ENCODE measurements at places on chromosomes 1 and 21.

GRCh38 chr1:12778061-12778460 is 4.5 kb downstream of the PRAMEF12 start:
- DNase-seq = peak; percentile 1

- DNase-seq = no peak
Observed at GRCh38 chr1:111948209-111949171, 41.0 kb downstream of the KCND3 start.

DNA sequence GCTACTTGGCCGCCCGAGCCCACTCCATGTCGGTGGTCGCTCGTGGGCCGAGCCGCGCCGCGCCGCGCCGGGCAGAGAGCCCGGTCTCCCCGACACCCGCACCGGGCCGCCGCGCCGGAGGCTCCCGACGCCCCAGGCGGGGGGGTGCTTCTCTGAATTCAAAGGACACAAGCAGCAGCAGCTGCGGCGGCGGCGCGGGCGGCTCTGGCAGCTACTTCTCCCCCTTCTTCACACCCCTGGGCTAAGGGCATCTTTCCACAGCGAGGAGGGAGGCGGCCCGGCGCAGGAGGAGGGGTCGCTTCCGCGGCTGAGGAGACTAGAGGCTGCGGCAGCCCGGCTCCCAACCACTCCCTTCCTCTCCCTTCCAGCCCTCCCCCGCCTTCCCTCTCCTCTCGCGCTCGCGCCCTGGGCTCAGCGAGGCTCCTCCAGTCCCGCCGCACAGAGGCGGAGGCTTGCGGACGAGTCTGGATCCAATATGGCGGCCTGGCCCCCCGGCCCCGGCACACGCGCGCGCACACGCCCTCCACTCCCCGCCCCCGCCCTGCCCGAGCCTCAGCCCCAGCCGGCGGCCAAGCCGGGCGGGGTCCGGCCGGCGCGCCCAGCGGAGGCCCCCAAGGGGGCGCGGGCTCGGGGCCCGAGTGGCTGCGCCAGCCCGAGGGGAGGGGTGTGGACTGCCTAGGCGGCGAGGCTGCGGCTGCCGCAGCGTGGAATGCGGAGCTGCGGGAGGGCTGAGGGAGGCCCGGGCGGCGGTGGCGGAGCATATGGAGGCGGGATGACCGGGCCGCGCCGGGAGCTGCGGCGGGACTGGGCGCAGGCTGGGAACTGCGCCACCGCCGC is at the start of gene CDC42BPA:
TSS of gene CDC42BPA (minus strand) at position 477 of the 837 bp plus-strand sequence. CDS start 1,310 bp downstream, outside the sequence.
- DNase-seq = peak; percentile 51

- no peak for DNase-seq
Observed at GRCh38 chr1:189289346-189289745, 1188.3 kb downstream of the BRINP3 start.

GRCh38 chr1:24849672-24850295 is 80.3 kb downstream of the RUNX3 start:
- peak; percentile 29 for DNase-seq

- no peak for DNase-seq
Observed at GRCh38 chr1:231990388-231990787, 363.8 kb downstream of the DISC1 start.

GRCh38 chr1:178634445-178634844 is 90.6 kb upstream of the RALGPS2 start:
- DNase-seq = no peak

- no peak for DNase-seq
Observed at GRCh38 chr1:239719642-239720258, 333.4 kb downstream of the CHRM3 start.

DNA sequence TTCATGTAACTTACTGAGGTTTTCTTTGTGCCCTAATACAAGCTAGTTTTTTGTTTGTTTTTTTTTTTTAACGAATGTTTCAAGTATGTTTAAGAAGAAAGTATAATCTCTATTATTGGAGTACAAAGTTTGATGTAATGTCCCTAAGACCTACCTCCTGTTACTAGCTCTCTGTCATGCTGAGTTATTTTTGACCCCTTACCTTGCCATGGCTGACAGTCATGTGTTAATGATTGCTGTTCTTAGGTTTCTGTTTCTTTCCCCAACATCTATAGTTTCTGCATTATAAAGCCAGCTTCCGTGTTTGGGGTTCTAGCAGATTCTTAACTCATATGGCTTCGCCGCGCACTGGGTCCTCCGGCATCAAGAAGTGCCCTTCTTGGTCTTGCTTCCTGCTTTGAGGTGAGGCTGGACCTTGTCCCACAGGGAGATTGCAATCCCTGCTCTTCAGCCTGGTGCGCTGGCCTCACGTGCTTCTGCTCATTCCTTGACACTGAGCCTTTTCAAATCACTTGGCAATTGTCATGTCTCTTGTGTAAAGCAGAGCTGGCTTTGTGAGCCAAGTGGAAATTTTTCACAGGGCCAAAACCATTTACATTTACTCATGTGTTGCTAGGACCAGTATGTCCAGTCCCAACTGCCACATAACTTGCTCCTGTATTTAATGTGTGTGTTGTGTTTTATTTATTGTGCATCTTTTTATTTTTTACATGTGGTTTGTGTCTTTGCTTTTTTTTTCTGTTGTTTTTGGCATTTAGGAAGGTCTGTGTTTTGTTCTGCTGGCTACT is 135.0 kb upstream of the COL6A1 start:
- no peak for DNase-seq

DNA sequence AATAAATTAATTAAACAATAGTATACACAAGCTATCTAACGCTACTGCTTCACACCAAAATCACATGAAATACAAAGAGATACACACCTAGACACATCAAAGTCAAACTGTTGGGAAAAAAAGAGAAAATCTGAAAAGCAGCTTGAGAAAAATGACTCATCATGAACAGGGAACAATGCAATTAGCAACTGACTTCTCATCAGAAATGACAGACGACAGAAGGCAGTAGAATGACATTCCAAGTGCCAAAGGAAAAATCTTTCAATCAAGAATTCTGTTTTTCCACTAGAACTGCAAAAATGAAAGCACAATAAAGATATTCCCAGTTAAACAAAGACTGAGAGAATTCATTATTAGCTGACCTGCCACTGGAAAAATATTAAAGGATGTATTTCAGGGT is 57.2 kb downstream of the CAPN9 start:
- no peak for DNase-seq

- no peak for DNase-seq
Observed at GRCh38 chr1:28534671-28535070, 18.2 kb upstream of the TRNAU1AP start.

DNA sequence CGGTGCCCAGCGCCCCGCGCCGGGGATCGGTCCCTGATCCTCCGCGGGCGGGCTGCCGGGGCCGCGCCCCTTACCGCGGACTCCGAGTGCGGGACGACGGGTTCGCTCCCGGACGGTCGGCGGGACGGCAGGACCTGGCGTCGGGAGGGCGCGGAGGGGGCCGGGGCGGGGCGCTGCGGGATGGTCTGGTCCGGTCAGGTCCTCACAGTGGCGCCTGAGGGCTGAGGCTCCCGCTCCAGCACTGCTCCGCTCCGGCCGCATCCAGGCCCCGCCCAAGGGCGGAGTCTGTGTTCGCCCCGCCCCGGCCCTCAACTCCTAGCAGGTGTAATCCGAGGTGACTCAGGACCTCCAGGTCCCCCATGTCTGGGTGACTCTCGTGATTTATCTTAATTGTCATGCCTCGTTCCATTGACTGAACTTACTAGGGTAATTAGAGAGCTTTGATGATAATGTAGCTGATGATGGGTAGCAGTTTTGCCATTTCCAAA is at the start of gene RAB3B:
TSS of gene RAB3B (minus strand) at position 223 of the 488 bp plus-strand sequence. CDS start 13,583 bp downstream, outside the sequence.
- DNase-seq = peak; percentile 81

DNA sequence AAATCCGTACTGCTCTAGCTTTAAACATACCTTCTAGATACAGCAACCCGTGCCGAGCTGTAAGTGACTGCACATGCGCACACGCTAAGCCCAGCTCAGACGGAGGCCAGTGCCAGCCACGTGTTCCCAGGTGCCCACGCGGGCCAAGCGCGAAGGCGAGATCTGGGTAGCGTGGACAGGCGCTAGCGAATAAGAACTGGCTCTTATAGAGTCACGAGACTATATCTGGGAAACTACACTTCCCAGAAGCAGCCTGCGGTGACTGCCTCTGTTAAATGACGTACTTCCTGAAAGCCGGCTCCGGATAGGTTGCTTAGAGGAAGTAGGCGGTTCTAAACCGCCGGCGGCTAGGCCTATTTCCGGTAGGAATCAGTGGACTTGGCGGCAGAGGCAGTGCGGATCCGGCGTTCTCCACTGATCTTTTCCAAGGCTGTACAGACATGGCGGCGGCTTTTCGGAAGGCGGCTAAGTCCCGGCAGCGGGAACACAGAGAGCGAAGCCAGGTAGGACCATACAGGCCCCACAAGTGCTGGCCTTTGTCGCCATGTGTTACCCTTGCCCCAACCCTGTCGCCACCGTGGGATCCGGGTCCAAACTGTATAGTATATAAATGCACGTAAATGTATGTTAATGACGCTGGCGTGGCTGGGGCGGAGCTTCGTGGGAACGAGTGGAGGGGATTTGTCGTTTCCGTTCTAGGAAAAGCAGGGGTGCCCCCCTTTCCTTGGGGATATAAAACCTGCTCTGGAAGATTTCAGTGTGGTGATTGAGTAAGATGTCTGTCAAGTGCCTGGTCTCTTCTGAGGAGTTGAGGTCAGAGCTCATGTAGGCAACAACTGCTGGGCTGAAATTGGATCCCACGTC is at the start of gene UTP11:
TSS of gene UTP11 (plus strand) at position 372 of the 864 bp plus-strand sequence. CDS start at position 441, 69 bp downstream.
- DNase-seq = peak; percentile 95

- DNase-seq = no peak
Observed at GRCh38 chr21:24939291-24939690, 668.0 kb downstream of the MRPL39 start.

DNA sequence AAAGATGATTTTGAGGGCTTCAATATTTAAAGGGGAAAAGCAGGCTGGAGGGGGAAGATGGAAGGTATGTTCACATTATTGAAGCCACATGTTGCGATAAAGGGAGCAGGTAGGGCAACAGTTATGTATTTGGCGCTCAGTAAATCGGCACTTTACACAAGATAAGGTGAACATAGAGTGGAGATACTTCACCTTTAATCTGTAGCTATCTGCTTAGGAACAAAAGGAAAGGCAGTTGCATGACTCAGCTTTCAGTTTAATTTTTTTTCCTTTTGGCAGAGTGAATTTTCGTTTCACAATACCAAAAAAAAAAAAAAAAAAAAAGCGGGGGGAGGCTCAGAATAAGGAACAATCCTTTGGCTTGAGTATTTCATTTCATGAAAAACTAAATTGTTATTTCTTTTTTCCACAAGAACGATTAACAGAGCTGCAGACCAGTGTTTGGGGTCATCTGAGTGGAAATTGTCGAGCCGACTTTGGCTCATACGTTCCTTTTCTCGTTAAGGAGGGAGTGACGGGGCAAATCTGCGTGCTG is 1.1 kb upstream of the COQ8A start:
- no peak for DNase-seq

DNA sequence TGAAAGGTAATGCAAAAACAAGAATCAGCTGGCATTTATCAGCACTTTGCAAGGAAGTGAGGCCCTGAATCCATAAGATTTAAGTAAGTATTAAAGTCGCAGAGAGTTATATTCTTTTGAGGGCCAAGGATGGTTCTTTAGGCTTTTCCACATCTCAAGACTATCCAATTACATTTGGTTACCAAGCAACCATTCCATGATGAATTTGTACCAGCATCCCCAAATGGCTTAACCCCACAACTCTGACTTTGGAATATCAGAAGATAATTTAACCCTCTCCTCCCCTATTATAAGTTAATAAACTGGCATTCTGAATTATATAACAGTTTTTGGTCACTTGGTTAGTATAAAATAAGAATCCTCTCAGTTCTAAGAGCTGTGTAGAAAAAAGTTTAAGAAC is 2.8 kb downstream of the PHTF1 start:
- no peak for DNase-seq

GRCh38 chr1:41611932-41612450 is 127.5 kb upstream of the EDN2 start:
- DNase-seq = no peak

DNA sequence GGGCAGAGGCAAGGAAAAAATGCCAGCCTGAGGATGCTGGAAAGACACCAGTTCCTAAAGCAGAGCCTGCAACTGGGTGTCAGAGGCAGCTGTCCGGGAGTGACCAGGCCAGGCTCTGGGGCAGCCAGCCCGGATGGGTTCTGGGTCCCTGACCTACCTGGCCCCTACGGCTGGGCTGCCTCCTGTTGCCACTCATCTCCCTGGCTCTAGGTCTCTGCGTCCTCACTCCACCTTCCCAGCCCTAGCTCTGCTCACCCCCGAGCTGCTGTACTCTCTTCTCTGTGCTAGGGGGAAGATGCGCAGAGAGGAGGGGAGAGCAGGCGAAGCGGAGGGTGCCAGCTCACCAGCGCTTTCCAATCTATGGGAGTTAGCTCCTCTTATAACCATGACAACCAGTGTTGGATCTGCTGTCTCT is 9.0 kb downstream of the ARHGEF2 start:
- no peak for DNase-seq

DNA sequence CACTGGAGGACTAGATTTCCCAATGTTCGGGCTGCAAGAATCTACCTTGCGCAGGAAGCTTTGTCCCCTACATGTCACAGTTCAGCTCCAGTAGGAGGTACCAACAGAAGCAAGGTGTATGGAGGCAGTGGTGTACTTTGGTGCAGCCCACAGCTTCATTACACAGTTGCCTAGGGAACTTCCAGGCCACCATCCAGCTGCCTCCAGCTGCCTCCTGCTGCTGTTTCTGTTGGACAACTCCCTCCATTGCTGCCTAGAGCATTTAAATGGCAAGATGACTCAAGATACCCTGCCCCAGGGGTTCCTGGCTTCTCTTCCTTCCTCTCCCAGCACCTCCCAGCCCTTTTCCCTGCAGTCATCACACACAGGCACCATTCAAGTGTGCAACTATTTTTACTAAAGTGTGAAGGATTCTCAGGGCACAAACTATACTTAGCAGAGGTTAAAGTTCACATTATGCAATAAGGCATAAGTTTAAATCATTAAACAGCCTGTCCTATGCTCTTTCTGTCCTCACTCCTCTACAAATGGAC is 39.0 kb upstream of the ATP1A1 start:
- DNase-seq = no peak

DNA sequence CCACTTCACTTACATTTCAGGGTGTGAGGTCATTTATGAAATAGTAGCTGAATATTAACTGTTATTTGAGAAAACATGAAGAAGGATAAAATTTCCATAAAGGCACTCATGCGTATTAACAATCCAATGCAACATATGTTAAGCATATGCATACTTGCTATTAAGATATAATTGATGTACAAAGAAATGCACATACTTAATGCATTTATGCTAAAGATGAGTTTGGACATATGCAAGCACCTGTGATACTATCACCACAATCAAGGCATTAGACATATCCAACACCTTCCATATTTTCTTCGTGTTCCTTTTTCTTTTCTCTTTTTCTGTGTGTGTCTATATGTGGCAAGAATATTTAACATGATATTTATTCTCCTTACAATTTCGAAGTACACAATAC is 464.8 kb upstream of the BRINP3 start:
- DNase-seq = no peak

All from GM10248 (cell line).